Calu3 (cell line): ENCODE measurements at places on chromosomes 4 and X. TPM values are rescaled to one million over a fixed set of nuclear protein-coding genes. Genes with fewer than 3 reads are reported as not detected.
A peak's percentile ranks its signal among the peaks of the same experiment; 100 is the strongest.

- peaks cover 31% of the 10 kb centered on the region for H3K4me1 ChIP-seq
- DNase-seq: peak; percentile 27
- no peaks in the 10 kb centered on the region for H3K36me3 ChIP-seq
Measured at GRCh38 chr4:113141901-113142346, 92.5 kb downstream of the ANK2 start.

GRCh38 chr4:2865196-2865780 is 21.6 kb downstream of the ADD1 start:
- DNase-seq: no peak
- no peaks in the 10 kb centered on the region for H3K27me3 ChIP-seq
- H3K36me3 ChIP-seq: no peaks in the 10 kb centered on the region
- no peak overlapping the region for H3K27ac ChIP-seq
- no peak overlapping the region for H3K4me3 ChIP-seq
- peaks cover 47% of the 10 kb centered on the region for H3K4me1 ChIP-seq

GRCh38 chr4:105148776-105149175 is 2.1 kb downstream of the TET2 start:
- no peak for DNase-seq
- no peaks in the 10 kb centered on the region for H3K27me3 ChIP-seq
- peak overlapping the region; percentile 100 for H3K27ac ChIP-seq
- peaks cover 5% of the 10 kb centered on the region for H3K4me1 ChIP-seq
- peaks cover 32% of the 10 kb centered on the region for H3K36me3 ChIP-seq
- H3K4me3 ChIP-seq: peak overlapping the region; percentile 99

GRCh38 chrX:38664285-38664684 is 102.9 kb downstream of the TSPAN7 start:
- peaks cover 15% of the 10 kb centered on the region for H3K27me3 ChIP-seq
- peak; percentile 25 for DNase-seq
- H3K4me1 ChIP-seq: no peaks in the 10 kb centered on the region
- H3K4me3 ChIP-seq: no peak overlapping the region
- no peaks in the 10 kb centered on the region for H3K36me3 ChIP-seq

DNA sequence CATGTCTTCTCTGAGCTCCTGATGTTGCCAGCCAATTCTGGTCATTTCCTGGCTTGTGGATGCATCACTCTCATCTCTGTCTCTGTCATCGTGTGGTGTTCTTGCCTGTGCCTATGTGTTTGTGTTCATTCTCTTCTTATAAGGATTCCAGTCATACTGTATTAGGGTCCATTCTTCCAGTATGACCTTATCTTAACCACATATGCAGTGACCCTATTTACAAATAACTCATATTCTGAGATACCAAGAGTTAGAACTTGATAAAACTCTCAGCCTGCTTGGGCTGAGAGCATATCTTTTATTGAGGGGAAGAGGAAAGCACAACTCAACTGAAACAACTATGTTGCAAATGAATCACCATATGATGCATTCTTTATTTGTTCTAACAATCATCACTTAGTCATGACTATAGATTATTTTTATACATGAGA is 189.0 kb upstream of the ANXA10 start:
- H3K4me1 ChIP-seq: peaks cover 15% of the 10 kb centered on the region
- H3K36me3 ChIP-seq: no peaks in the 10 kb centered on the region
- no peak for DNase-seq
- H3K27ac ChIP-seq: peak overlapping the region; percentile 31

DNA sequence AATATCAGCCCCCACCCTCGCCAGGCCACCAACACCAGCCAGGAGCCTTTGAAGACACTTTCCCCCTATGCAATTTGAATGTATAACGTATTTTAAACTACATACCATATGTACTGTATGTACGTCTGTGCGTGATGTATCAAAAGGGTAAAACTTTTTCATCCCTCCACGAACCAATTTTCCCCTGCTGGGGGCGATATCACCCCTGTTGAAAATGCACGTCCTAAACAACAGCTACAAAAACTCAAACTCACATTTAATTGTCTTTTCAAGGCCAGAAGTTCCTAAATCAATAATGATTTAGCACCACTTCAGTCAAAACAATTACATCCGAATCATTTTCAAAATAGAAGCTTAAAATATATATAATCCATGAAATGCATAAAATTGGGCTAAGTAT is 1.4 kb downstream of the VEGFD start:
- no peak overlapping the region for H3K4me3 ChIP-seq
- no peak overlapping the region for H3K27ac ChIP-seq
- H3K27me3 ChIP-seq: no peaks in the 10 kb centered on the region
- DNase-seq: no peak

UGT2B11 gene
- not detected in 2 replicates for total RNA-seq

SCRG1 gene
- not detected in 2 replicates for total RNA-seq

TMPRSS11B gene
- not detected in 2 replicates for total RNA-seq

MUC7 gene
- total RNA-seq: not detected in 2 replicates

PRDM5 gene
- total RNA-seq: 8.3 and 8.7 TPM in 2 replicates
